ENCODE measurements at places on chromosomes 12 and 14.
A peak's percentile ranks its signal among the peaks of the same experiment; 100 is the strongest.

- H3K36me3 ChIP-seq, result no peaks in the 10 kb centered on the region
- no peak overlapping the region for H3K27ac ChIP-seq
- peaks cover 35% of the 10 kb centered on the region for H3K4me1 ChIP-seq
- DNase-seq, result no peak
- H3K4me3 ChIP-seq, result peak overlapping the region; percentile 22
- H3K27me3 ChIP-seq, result peaks cover 17% of the 10 kb centered on the region
Observed at GRCh38 chr14:22822016-22822570, 6.9 kb upstream of the SLC7A7 start.

- H3K36me3 ChIP-seq, result no peaks in the 10 kb centered on the region
- no peaks in the 10 kb centered on the region for H3K4me1 ChIP-seq
- H3K4me3 ChIP-seq, result no peak overlapping the region
Observed at GRCh38 chr12:93221841-93222240, 155.9 kb upstream of the NUDT4 start.

DNA sequence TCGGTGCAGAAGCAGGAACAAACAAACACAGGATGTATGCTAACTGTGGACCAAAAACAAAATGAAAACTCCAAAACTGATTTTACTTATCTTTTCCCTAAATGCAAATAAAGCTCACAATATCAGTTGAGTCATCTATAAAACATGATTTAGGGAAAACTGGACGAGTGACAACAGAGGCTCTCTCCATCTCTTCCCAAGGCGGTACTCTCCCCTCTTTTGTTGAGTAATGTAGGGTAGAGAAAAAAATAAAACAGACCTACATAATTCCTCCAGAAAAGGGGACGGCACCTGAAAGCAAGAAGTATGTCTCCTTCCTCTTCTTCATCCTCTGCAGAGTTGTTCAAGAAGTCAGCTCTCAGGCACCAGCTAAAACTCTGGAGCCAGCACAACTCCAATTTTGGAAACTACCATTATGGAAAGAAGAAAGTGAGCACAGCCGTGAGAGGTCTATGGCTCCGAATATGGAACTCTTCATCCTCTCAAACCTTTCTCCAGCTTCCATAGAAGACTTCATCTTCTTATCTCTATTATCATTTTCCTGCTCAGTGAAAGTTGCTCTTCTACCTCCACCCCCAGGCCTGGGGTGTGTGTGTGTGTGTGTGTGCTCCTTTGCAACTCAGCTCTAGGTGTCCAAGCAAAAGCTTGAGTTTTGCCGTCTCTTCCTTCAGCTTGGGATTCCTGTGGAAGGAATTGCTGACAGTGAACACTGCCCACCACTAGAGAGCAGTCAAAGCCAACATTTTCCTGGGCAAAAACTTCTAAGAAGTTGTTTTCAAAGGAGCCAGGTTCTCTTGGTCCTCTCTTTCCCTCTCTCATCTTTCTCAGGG lies 155.4 kb downstream of the DIO2 start:
- no peak overlapping the region for H3K27ac ChIP-seq
- H3K36me3 ChIP-seq, result no peaks in the 10 kb centered on the region
- no peaks in the 10 kb centered on the region for H3K4me1 ChIP-seq

DNA sequence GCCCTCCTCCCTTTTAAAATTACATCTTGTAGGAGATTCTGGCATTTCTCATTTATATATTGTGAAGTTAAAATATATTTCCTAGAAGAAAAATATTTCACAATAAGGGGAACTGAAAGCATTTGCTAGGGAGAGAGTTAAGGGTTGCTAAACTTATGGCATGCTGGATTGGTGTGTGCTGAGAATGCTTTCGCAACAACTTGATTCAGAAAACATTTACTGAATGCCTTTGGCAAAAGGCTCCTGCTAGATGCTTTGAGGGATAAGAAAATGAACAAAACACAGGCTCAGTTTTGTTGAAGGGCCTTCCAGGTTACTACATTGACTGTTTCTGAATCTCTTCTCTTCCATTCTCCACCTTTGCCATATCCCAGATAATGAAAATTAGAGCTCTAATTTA lies 67.5 kb downstream of the DIP2B start:
- no peak for DNase-seq
- H3K4me1 ChIP-seq, result peaks cover 21% of the 10 kb centered on the region
- no peak overlapping the region for H3K27ac ChIP-seq
- H3K27me3 ChIP-seq, result no peaks in the 10 kb centered on the region
- H3K36me3 ChIP-seq, result peaks cover 6% of the 10 kb centered on the region
- no peak overlapping the region for H3K4me3 ChIP-seq

DNA sequence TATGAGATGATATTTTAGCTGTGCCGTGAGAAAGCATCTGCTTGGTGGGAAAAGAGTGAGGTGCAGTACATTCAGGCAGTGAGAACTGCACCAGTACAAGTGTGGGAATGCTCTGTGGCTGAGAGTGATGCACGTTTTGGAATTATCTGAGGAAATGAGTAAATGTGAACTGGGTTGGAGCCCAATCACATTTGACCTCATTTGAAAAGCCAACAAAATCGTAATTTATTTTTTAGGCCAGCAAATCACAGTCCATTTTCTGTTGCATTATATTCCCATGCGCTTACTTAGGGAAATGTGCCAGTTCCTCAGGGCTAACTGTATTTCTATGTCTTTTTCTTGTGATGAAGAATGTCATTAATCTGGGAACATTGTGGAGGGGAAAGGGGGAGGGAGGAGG lies 77.3 kb downstream of the SNAPC1 start:
- peaks cover 5% of the 10 kb centered on the region for H3K4me1 ChIP-seq
- no peak for DNase-seq
- H3K4me3 ChIP-seq, result no peak overlapping the region

DNA sequence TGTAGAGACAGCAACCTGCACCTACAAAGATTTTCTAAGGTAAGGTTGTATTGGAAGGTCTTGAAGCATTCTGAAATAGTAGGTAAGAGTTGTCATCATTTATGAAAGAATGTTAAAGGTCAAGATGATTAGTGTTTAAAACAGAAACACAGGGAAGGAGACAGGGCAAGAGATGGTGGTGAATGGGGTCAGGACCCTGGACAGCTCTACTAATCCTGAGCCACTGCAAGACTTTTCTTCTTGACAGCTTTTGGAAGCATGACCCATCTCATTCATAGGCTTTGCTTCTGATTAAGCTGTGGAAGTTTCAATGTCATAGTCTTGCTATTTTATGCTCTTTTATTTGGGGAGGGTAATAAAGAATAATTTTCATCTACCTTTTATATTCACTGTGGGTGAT lies 75.5 kb upstream of the CAND1 start:
- H3K36me3 ChIP-seq, result no peaks in the 10 kb centered on the region
- no peaks in the 10 kb centered on the region for H3K4me1 ChIP-seq
- DNase-seq, result peak; percentile 39
- H3K4me3 ChIP-seq, result no peak overlapping the region
- no peak overlapping the region for H3K27ac ChIP-seq

GRCh38 chr14:53327716-53328115 lies 174.6 kb upstream of the DDHD1 start:
- no peaks in the 10 kb centered on the region for H3K36me3 ChIP-seq
- H3K27me3 ChIP-seq, result no peaks in the 10 kb centered on the region
- no peaks in the 10 kb centered on the region for H3K4me1 ChIP-seq
- no peak for DNase-seq

DNA sequence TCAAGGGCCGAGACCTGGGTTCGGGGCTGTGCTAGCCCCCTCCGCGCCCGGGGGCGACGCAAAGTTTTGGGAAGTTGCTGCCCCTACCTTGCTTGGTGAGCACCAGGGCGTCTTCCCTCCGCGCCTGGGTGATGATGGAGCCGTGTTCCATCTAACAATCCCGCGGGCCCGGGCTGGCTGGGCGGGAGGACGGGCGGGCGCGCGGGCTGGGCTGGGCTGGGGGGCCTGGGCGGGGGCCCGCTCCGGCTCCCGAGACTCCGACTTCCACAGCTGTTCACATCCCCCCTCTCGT lies 298 bp downstream of the CTDSP2 start:
- H3K4me1 ChIP-seq, result peaks cover 53% of the 10 kb centered on the region
- peak overlapping the region; percentile 82 for H3K4me3 ChIP-seq
- peaks cover 20% of the 10 kb centered on the region for H3K27me3 ChIP-seq
- peaks cover 9% of the 10 kb centered on the region for H3K36me3 ChIP-seq
- peak overlapping the region; percentile 81 for H3K27ac ChIP-seq

DNA sequence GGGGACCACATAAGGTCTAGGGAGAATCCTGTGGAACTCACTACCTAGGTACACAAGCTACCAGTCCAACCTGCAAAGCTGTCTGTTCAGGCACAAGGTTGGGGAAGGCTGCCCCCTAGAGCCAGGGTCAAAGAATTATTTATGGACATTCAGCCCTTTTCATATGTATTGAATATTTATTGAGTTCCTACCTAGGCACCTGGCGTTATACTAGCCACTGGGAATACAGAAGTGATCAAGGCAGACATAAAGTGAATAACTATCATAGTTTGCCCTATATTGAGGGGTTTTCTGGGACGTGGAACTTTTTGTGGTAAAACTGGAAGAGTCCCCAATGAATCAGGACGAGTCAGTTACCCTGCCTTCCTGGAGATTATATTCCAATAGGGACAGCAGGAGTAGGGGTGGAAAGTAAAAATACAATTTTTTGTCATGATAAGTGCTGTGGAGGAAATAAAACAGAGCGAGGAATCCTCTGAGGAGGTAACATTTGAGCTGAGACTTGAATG lies 5.8 kb upstream of the SLC48A1 start:
- peaks cover 13% of the 10 kb centered on the region for H3K27me3 ChIP-seq
- peaks cover 15% of the 10 kb centered on the region for H3K4me1 ChIP-seq
- peak; percentile 81 for DNase-seq
- H3K27ac ChIP-seq, result no peak overlapping the region

DNA sequence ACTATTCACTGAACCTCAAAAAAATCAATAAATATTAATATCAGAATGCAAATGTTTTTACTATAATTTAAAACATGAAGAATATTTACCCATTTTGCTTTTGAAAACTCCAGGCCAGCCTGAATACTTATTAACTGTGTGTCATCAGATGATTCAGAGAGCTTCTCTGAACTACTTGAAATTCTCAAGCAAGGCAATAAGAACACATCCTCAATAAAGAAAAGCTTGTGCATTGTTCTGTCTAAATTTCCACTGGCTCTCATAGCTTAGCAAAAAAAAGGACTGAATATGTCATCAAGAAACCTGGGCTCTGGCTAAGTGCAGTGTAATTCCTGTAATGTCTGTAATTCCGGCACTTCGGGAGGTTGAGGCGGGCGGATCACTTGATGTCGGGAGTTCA lies 194.1 kb downstream of the BTG1 start:
- H3K27ac ChIP-seq, result no peak overlapping the region
- H3K4me1 ChIP-seq, result peaks cover 9% of the 10 kb centered on the region
- peaks cover 4% of the 10 kb centered on the region for H3K36me3 ChIP-seq
- H3K4me3 ChIP-seq, result no peak overlapping the region

DNA sequence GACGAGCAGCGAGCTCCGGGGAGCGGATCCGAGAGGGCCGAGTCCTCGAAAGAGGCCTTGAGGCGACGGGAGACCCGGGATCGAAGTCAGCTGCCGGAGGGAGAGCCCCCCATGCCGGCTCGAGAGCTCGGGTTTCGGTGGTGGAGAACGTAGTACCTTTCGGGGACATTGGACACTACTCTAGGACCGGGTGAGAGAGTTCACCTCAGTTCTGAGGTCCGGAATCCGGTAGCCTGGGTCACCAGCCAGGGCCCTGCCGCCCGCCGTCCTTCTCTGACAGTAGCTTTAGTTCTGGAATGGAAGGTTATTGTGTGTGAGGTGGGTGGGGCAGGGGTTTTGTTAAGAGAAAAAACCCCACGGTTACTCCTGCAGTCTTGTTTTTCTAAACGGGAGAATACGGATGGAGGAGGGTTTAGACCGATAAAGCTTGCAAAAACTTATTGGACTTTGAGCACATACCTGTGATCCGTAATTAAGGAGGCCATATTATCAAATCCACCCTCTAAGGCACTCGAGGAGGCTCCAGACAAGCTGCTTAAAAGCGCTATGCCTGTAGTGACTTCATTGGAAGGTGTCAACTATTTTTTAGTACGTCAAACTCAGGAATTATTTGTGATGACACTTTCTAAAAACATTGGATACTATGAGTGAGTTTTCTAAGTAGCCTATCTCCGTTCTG lies 765 bp downstream of the SCYL2 start:
- H3K36me3 ChIP-seq, result peaks cover 6% of the 10 kb centered on the region
- peak; percentile 24 for DNase-seq
- peak overlapping the region; percentile 96 for H3K27ac ChIP-seq
- H3K4me3 ChIP-seq, result peak overlapping the region; percentile 90

DNA sequence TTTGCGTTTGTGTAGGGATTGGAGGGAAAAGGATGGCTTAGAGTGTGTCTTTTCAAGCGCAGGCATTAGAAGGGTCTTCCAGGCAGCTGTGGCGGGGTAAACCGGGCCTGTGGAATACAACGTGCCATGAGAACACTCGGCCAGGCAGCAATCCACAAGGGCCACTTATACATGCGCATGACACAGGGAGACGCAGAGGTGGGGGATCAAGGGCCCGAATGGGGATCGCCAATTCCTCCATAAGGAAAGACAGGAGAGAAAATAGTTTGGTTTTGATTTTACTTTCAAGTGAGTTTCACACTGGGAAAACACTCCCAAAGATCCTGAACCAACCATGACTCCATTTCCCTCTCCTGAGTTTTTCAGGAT lies 71.6 kb downstream of the SPRING1 start:
- no peak overlapping the region for H3K27ac ChIP-seq
- peaks cover 4% of the 10 kb centered on the region for H3K4me1 ChIP-seq
- no peaks in the 10 kb centered on the region for H3K36me3 ChIP-seq
- peaks cover 4% of the 10 kb centered on the region for H3K27me3 ChIP-seq
- H3K4me3 ChIP-seq, result no peak overlapping the region
- no peak for DNase-seq

- H3K27ac ChIP-seq, result no peak overlapping the region
- no peaks in the 10 kb centered on the region for H3K4me1 ChIP-seq
- peaks cover 3% of the 10 kb centered on the region for H3K27me3 ChIP-seq
- no peak overlapping the region for H3K4me3 ChIP-seq
- DNase-seq, result no peak
Observed at GRCh38 chr12:3389986-3390385, 101.0 kb upstream of the PRMT8 start.

GRCh38 chr12:75477137-75477536 lies 3.4 kb upstream of the GLIPR1 start:
- DNase-seq, result no peak
- H3K27me3 ChIP-seq, result peaks cover 8% of the 10 kb centered on the region
- no peak overlapping the region for H3K27ac ChIP-seq

DNA sequence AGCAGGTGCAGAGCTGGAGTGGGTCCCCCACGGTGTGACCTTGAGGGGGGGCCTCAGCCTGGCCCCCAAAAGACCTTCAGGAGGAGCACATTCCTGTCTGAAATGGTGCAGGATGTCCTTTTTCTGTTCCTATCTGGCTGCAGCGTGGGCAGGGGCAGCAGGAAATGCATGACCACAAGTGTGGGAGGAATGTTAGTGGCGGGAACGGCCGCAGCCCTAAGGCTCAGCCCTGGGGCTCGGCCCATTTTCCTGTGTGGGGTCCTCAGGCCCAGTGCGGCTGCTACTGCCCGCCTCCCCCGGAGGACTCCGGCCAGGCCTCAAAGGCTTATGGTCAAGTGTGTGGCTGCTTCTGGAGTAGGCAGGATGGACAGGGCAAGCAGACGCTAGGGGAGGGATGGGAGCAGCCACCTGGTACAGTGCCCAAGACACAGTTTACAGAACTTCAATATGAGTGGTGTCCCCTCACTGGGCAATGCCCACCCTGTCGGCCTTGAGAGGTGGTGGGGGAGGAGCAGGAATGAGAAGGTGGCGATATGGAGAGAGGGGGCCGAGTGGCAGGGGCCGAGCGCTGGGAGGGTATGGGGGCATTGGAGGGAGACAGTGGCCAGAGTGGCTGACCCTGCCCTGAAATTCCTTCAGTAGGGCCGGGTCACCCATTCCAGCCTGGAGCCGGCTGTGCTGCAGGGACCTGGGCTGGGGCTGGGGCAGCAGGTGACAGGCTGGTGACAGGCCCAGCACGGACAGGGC lies 137.4 kb downstream of the CALM1 start:
- no peaks in the 10 kb centered on the region for H3K27me3 ChIP-seq
- no peak overlapping the region for H3K4me3 ChIP-seq
- no peak overlapping the region for H3K27ac ChIP-seq
- no peaks in the 10 kb centered on the region for H3K36me3 ChIP-seq

GRCh38 chr12:50720501-50720900 lies 43.4 kb upstream of the ATF1 start:
- no peak overlapping the region for H3K27ac ChIP-seq
- peaks cover 12% of the 10 kb centered on the region for H3K4me1 ChIP-seq
- H3K36me3 ChIP-seq, result peaks cover 52% of the 10 kb centered on the region
- no peak overlapping the region for H3K4me3 ChIP-seq

All from activated CD4-positive, alpha-beta T cell treated with anti-CD3 and anti-CD28 coated beads, Interleukin-2, amount 10 ng/mL, durations not matched to agents 7 days and 5 days (primary cell).